ENCODE measurements at places on chromosomes 1 and 21.

- DNase-seq = no peak
Observed at GRCh38 chr1:245263529-245264095, 108.8 kb downstream of the KIF26B start.

DNA sequence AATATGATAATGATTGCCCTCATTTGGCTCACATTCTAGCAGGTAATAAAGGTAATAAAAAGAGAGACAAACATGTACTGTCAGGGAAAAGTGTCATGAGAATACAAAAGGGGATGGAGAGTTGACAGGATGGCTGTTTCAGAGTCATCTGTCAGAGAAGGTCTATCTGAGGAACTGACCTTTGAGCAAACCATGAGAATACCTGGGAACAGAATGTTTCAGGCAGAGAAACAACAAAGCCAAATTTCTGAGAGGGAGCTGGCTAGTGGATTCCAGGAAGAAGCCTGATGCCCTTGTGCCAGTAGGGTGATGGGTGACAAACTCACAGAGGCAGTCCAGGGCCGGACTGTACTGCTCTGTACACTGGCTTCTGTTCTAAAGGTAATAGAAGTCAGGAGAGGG, 107.2 kb downstream of the C1orf21 start:
- DNase-seq = no peak

DNA sequence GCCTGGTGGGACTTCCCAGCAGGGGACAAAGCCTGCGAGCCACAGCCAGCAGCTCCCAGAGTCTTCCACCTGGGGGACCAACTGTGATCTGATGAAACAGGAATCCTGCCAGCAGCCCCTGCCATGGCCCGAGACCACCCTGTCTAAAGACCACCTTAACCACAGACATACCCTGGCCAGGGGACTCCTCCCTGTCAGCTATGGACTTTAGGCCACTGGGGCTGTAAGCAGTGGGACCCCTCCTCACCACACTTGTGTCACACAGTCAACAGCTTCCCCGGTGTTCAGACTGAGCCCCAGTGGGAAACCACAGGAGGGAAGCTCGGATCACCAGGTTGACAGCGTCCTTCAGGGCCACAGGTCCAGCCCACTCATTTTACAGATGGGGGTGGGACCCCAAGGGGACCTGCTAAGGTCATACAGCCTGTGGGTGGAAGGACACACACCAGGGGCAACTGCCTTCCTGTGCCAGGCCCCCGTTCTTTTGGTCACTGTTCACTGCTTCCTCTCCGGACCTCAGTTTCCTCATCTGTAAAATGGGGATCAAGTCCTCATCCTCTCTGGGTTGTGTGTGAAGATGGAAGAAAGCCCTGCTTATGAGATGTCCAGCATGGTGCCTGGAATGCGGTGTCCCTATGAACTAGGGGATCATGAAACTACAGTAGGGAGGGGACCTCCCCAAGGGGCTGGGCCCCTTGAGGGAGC, 11.4 kb downstream of the EPHA2 start:
- DNase-seq = no peak

GRCh38 chr1:31805318-31805717, 10.5 kb downstream of the SPOCD1 start:
- DNase-seq = no peak

DNA sequence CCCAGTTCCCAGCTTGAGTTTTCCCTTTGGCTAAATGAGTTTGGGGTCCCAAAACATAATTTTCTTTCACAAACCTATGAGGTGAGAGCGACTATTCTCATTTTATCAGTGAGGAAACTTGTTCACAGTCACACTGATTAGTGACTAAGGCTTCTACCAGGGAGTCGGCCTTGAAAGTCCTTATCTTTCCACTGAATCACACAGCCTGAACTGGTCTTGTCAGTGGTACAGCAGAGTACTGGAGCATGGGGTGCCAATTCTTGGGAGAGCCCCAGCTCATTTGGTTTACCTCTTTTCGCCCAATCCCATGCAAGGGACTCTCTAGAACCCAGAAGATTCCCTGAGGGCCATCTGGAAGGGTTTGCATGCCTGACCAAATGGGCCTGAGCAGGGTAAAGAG, 16.9 kb downstream of the HSD3B2 start:
- DNase-seq = no peak

DNA sequence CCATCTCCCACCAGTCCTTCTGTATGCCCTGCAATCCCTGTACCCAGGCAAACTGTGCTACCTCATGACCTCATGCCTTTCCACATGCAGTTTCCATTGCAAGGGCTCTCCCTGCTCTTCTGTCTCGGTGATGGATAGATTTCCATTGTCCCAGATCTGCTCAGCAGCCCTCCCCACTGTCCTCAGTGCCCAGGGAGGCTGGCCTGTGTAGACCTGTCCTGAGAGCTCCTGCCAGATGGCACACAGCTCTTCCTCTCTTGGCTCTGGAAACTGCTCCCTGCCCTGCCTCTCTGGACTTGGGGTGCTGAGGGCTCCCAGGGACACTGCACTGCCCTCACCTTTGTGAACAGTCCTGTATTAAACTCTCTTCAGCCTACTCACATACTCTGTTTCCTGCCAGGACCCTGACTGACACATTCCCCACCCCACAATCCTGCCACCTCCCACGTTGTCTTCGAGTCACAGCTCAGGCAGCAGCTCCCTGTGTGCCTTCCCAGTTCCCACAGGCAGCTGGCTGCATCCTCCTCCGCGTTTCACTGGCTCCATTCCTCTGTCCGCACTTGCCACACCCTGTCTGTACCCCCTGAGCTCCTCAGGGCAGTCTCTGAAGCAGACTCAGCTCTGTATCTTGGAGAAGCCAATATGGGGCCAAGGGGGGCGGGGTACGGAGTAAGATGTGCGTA, 57.0 kb downstream of the SPATA46 start:
- DNase-seq = no peak

DNA sequence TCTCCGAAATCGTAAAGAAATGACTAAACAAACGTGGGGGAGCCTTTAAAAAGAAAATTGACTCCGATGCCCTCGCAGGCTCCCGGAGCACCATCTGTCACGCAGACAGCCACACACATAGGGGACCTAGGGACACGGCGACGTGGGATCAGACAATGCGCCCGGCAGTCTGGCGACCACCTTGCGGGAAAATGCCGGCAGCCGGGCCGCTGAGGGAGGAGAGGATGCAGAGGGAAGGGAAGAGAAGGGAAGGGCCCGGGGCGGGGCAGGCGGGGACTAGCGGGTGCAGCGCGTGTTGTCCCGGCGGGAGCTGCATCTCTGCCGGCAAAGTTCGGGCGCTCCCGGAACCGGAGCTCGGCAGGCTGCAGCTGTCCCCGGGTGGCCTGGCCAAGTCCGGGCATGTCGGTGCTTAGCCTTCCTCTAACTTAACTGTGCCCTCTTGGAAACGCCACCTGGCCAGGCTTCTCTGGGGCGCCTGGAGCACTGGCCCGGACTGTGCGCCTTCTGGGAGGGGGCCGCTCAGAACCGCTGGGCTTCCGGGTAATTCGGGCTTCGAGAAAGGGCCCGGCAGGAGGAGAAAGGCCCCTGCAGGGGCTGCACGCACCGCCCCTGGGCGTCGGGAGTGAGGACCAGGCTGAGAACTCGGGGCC, 1.8 kb downstream of the NHLH2 start:
- peak; percentile 32 for DNase-seq

- no peak for DNase-seq
Observed at GRCh38 chr1:200435200-200435780, 25.5 kb upstream of the ZNF281 start.

DNA sequence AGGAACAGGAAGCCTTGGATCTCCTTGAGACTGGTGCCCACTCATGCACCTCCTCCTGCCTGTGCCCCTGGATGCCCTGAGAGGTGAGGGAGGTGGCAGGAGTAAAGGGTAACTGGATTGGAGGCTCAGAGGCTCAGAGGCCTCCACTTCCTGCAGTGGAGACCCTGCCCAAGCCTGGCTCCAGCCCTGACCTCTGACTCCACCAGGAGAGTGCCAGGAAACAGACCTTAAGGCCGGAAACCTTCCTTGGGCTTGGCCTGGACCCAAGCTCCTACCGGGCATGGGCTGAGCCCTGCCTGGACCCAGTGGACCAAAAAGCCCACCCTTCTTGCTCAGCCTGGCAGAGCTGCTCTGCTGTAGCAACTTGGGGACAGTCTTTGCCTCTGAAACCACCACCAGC, 15.0 kb upstream of the CELA3B start:
- no peak for DNase-seq

DNA sequence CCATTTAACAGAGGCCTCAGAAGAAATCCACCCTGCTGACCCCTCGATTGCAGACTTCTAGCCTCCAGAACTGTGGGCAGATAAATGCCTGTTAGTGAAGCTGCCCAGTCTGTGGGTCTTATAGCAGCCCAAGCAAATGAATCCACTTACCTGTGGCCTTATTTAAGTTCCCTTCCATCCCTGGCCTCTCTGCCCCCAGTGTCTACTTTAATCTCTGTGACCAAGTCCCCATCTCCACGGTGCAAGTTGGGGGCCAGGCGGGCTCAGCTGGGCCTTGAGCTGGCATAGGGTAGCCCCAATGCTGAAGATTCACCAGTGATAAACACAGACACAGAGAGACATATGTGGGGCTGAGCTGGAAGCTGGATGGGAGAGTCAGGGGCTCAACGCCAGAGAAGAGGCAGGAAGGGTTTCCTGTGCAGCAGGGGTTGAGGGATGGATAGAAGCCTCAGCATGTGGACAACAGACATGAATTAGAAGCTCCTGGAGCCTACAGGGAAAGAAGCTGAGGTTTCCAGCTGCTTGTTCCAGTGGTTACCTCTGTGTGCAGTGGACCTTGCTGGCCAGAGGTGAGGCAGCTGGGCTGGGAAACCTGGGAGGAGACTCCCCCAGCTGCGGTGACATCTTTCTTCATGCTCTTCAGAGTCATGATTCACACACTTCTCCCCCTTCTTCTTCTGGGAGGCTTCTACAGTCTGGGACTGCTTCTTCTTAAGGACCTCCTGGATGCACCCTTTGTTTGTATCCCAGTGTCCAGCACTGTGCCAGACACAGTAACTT, 13.4 kb upstream of the B3GALT5 start:
- no peak for DNase-seq

- DNase-seq = no peak
Observed at GRCh38 chr1:27438621-27439061, 46.2 kb downstream of the GPR3 start.

- DNase-seq = peak; percentile 9
Observed at GRCh38 chr1:235397733-235398132, 30.5 kb downstream of the TBCE start.

DNA sequence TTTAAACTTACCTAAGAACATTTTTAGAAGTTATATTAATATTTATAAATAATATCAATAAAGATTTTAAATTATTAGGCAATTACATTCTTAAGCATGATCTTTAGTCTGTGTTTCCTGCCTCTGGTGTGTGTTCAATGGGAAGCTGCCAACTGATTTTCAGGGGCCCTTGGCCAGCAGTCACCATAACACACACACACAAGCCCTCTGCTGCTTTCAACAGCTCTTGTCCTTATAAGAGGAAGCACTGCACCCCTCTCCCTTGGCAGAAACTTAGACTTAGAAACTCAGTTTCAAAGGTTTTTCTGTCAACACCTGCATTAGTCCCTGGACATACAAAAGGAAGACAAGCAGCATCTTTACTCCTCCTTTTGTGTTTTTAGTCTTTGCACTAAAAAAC, 81.4 kb downstream of the VAV3 start:
- DNase-seq = no peak

GRCh38 chr1:187070076-187070475, 241.3 kb downstream of the PLA2G4A start:
- DNase-seq = no peak

DNA sequence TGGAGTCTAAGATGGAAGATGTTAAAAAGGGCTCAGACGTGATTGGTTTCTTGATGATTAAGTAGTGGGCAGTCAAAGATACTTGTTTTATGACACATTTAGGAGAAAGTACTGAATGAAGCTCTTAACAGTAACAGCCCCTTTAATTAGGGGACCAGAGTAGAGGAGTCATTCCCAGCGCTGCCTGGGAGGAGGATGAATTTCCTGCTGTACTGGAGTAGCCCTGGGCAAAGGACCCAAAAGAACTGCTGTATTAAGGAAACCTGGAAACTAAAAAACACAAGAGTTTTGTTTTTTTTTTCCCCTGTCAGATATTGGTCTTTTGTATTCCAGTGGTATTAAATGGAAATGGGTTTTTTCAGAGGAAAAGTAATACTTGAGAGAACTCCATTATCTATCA, 126.5 kb downstream of the NFIA start:
- no peak for DNase-seq

GRCh38 chr21:21029164-21029563, 31.0 kb downstream of the NCAM2 start:
- no peak for DNase-seq

GRCh38 chr1:96562094-96562493, 159.5 kb upstream of the PTBP2 start:
- DNase-seq = no peak

- DNase-seq = peak; percentile 53
Observed at GRCh38 chr1:224205438-224205840, 22.4 kb downstream of the DEGS1 start.

GRCh38 chr1:210294999-210295745, 33.5 kb upstream of the HHAT start:
- DNase-seq = peak; percentile 94

DNA sequence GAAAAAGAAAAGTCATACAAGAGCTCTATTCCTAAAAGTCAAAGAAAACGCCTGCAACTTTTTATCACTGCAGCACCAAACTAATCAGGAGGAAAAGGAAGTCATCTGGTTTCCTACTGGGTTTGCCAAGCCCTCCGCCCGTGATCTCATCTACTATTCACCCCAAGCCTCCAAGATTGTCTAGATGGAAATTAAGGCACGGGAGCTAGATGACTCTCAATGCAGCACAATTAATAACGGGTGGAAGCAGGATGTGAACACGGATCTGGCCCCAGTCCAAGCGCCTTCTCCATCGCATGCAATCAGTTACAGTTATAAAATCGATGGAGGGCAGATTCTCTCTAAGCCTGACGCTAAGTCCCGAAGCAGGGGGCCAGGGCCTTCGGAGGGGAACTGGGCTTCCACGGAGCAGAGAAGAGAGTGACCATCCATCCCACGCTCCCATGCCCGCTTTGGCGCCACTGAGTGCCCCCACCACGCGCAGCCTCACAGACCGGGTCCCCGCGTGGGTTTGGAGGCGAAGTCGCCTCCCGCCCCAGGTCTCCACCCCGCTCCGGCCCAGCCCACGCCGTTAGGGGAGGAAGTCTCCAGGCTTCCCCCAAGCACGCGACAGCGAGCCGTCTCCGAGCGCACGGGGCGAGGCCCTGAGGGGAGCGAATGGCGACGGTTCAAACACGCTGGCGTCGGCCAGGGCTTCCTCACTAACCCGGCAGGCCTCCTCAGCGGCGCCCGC, 1.8 kb downstream of the HSF2BP start:
- DNase-seq = peak; percentile 12

- DNase-seq = peak; percentile 91
Observed at GRCh38 chr1:36323636-36324352, at the start of gene EVA1B. Gene EVA1B (minus strand): TSS chr1:36323645. CDS start chr1:36323037, 608 bp downstream.

DNA sequence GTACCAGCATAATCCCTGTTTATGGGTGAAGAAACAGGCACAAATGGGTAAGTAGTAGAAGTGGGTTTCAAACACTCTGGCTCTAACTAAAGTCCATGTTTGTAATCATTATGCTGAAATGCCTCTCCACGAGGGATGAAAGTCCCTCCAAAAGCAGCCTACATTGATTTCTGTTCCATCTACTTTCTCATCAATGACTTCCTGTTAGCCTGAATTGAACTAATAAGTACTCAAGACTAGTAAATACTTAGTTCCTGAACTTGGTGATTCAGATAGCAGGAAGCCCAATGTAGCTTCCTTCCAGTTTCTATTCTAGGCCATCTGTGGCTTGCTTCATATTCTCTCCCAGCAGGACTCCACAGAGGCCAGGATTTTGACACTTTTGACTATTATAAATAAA, 11.3 kb upstream of the BACH1 start:
- DNase-seq = no peak

GRCh38 chr1:201331166-201331565, 46.3 kb downstream of the TNNT2 start:
- no peak for DNase-seq
